NCI-H1694 (cell line): ENCODE measurements at places on chromosomes 11 and 22.

DNA sequence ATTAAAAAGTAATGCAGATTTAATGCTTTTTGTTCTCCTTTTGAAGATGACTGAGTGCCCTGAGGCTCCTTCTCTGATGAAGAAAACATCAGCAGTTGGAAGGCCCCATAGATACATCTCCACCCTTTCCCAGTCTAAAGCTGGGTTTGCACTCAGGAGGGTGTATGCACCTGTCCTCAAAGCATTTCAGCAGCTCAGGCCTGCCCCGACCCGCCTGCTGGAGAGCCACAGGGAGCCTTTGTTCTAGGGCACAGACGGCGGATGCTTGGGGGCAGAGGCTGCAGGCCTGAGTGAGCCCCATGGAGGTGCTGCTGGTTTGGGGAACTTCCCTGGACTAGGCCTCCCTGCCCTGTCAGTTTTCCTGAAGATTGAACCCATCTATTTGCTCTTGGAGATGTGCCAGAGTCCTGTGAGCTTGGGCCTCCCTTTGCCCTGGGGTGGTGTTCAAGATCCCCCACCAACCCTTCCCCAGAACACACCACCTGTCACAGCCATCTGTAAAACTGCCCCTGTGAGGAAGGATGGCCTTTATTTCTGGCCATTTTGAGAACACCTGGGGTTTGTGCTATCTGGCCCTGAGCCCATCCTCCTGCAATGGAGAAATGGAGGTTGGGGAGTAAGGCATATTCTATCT lies 160.0 kb downstream of the NAV2 start:
- DNase-seq, result no peak

DNA sequence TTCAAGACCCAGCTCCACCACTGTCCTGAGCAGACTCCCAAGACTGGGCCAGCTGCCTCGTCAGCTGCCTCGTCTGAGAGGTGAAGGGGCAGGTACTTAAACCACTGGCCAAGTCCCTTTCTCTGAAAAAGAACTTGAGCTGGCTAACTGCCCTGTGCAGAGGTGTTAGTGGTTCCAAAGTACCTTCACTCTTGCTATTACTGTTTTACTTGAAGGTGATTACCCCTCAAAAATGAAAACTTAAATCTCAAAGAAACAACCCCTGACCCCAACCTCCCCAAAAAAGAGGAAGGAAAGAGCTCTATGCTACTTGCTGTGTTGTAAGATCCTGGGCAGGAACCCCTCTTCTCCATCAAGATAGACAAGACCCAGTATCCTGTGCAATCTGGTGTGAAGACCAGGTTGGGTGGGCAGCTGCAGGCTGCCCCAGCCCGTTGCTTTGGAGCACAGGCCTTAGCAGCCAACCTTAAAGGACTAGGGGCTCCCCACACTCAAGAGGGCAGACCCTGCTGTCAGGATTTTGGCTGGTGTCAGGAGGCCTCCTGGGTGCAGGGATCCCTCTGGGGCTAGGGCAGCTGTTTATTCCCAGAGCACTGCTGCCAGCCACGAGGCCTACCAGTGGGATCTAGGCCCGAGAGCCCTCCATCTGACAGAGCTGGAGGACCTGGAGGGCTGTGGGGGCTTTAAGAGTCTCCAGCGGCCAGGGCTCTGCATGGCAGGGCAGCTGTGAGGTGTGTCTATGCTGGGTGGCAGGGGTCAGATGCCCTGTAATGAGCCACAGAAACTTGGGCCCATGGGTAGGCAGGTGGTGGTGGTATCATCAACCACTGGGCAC lies 13.0 kb downstream of the GUCD1 start:
- DNase-seq, result no peak

GRCh38 chr11:57899378-57899777 lies 124.3 kb upstream of the OR9Q1 start:
- DNase-seq, result no peak

DNA sequence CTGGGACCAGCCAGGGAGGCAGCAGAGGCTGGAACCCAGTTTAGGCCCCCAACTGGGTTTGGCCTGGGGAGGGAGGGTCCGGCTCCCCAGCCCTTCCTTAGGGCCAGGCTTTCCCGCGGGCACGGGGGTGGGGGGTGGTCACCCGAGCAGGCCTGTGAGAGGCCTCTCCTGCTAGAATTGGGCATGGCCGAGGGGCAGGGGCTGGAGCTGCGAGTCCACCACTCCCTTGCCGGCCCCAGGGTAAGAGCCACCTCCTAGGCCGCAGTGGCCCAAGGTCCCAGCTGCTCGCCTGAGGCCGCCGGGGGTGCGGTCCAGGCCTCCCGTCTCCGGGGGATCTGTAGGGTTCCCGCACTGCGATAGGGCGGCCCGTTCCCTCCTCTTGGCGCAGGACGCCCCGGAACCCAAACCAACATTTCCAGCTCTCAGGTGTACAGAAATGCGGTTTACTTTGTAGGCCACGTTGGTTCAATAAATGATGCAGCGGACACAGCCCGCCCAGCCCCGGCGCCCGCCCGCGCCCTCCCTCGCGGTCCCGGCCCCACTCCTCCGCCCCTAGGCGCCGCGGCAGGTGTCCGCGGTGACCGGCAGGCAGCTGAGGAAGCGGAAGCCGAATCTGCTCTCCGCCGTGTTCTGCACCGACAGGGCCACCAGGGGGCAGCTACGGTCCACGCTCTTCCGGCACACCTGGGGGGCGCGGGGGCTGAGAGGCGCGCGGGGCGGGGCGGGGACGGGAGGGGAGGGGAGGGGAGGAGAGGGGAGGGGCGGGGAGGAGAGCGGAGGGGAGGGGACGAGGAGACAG lies 5.9 kb downstream of the LMNTD2 start:
- no peak for DNase-seq

DNA sequence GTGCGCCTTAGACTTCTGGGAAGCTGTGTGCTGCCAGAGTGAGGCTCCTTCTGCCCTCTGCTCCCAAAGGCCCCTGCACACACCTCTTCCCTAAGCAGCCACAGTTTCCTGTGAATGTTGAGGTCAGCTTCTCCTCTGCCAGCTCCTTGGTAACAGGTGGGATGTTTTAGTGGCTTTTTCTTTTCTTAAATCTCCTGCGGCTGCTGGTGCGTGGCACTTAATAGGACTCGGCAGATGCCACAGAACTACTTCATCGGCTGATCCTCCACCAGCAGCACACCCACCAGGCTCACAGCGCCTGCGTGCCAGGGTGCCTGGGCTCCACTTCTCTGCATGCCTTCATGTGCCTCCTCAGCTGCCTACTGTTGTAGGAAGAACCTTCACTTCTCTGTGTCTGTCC lies 87.8 kb downstream of the RCN1 start:
- no peak for DNase-seq

DNA sequence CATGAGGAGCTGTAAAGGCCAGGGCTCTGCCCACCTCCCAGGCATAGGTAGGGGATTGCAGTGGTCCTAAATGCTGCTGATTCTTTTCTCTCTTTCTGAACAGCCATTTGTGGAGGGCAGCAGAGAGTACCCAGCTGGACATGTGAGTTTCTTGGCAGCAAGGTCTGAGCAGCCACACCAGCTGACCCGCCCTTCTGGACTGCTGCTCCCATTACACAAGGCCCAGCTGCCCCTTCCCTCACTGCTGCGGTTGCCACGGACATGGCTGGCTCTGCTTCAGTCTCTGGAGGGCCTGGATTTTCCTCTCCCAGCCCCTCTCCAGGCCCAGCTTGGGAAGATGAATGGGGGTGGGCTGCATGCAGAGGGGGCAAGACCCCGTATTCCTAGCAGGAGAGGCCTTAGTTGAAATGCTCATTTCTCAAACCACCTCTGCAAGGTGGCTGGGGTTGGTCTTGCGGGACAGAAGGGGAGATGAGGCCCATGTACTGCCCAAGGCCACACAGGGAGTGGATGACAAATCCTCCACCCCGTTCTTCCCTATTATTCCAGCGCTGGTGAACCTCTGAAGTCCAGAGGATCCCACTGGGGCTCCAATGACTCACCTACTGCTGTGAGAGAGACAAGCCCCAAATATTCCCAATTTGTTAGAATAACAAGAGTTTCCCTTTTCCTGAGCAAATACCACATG lies 4.6 kb downstream of the LGALS12 start:
- DNase-seq, result no peak

DNA sequence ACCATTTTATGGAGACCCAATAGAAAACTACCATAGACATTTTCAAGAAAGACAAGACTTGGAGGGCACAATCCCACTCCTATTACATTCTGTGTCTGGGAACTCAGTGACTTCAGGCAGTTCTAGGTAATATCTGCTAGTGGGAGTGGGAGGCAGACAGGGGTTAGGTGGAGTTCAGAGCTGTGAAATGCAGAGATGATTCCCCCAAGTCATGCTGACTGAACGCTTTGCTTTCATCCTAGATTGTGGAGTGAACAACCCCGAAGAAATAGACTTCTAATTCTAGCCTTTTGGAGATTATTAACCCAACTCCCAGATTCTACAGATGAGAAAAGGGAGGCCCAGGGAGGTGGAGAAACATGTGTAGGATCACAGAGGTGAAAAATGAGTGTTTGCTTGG lies 437.8 kb upstream of the CADM1 start:
- no peak for DNase-seq

- no peak for DNase-seq
These were observed 352.5 kb downstream of the TBC1D22A start for GRCh38 chr22:47114813-47115517.

DNA sequence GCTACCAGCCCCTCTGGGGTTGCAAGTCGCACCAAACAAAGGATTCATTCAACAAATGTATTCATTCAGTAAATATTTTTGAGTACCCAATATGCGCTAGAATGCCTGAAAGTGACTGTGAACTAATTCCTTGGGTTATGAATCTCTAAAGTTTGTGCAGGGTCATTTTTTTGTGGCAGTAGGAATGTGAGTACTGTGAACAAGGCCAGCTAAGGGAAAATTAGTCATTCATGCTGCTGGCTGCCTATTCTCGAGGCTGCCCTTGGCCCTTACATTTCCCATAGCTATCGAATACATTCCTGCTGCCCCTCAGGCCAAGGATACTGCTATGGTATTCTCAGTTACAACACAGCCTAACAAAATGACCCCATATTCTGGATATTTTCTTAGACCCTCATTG lies 141.6 kb downstream of the TRPC6 start:
- DNase-seq, result no peak
